ENCODE measurements at places on chromosomes 5 and 9.

DNA sequence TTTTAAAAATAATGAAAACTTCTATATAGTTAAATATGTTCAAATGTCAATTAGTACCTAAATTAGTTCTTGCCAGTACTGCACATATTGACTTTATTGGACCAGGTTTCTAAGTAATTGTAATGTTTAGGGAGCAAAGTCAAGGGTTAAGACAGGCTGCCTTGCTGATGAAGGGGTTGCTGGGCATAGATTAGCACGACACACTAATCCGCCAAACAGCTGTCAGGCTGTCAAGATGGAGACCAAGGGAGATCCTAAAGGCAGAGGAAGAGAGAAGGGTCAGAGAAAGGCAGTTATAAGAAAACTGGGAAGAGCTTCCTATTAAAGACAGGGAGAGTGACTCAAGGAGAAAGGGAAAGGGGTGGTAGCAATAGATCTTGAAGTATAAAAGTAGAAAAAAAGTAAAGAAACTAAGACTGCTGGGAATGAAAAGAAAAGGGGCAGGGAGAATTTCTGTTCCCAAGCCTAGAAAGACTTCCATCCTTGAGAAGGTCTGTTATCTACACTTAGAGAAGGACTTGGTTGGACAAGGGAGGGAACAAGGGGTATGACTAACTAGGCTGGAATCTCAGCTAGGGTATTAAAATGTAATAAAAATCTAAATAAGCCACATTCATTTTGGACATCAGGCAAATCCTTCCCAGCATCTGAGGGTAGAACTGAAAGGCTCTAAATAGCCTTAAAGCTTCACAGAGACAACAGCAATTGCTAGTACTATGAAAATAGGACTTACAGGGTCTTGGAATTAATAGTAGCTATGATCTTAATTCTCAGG, 188.7 kb downstream of the FBXL17 start:
- peak; percentile 80 for DNase-seq

DNA sequence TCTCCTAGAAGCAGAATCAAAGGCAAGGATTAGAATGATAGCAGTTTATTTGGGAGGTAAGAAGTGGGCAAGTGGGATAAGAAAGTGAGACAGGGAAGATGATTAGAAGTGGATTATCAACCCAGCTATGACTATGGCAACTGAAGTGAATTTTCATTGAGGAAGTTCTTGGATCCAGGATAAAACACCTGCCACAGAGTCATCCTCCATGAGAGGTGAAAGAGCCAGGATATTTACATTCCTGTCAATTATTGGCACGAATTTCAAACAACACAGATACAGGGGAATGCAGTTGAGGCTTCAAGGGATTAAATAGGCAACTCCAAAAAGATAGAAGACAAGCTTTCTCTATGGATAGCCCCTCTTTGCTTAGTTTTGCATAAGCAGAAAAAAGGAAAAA, 31.8 kb upstream of the ZNF366 start:
- no peak for DNase-seq

DNA sequence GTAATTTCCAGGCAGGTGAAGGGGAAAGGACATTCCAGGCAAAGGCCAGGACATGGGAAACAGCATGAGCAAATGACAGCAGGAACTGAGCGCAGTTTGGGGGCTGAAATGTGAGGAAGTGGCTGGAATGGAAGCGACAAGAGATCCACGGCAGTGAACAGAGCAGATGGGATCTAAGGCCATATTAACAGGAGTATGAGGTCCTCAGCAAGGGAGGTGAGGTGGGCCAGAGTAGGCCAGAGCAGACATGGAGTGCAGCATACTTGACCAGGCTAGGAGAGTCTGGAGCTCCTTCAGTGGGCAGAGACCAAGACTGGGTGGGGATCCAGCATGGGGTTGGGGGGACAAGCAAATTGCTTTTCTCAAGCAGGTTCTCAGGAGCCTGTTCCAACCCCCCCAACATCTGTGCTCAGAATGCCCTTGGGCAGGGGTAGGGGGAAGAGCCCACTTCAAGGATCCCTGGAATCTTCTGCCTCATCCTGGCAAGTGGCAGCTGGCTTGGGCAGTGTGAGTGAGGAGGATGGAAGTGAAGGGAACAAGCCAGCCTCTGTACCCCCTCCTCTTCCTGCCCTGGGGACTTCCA, 34.5 kb downstream of the DAB2IP start:
- no peak for DNase-seq

GRCh38 chr5:116076496-116076895, 8.3 kb upstream of the COMMD10 start:
- no peak for DNase-seq

DNA sequence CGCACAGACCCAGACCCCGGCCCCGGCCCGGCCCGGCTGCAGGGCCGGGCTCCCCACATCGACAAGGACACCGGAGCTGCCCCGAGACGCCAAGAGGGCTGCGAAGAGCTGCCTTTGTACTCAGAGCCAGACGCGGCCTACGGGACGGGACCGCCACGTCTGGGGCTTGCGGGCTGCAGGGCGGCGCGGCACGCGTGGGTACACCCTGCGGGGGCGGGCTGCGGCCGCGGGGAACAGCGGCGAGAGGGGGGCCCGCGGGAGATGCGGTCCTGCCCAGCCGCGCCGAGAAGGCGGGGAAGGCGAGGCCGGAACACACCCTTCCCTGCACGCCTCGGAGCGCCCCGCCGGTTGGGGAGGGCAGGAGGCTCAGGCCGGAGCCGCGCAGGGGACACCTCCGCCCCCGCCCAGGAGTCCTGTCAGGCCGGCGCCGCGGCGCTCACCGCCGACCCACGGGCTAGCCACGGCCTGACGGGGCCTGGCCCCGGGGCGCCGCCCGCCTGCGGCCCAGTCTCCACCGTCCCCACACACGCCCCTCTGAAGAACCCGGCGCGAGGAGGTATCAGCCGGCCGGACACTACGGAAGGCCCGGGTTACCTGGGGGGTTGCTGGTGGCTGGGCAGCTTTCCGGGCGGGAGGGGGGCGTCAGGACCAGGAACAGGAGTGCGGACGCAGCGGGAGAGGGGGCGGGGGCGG, 478 bp downstream of the RAB14 start:
- DNase-seq: no peak

- peak; percentile 11 for DNase-seq
These were observed 216.1 kb downstream of the MEF2C start for GRCh38 chr5:88666761-88667495.

DNA sequence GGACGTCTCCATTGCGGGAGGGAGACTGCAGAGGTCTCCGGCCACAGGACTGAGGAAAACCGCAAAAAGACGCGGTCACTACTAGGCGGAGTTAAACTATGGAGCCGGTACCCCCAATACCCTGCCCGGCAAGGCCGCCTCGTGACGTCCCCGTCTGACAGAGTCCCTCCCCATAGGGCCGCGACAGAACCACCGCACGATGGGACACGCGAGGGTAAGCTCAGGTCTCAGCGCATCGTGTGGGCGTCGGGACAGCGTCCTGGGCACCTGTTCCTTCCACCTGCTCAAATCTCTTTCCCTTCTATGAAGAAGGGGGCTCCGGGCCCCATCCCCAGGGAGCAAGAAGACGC, 35.2 kb upstream of the GLDC start:
- peak; percentile 40 for DNase-seq

GRCh38 chr5:159324102-159324755, 6.1 kb downstream of the IL12B start:
- DNase-seq: peak; percentile 7

DNA sequence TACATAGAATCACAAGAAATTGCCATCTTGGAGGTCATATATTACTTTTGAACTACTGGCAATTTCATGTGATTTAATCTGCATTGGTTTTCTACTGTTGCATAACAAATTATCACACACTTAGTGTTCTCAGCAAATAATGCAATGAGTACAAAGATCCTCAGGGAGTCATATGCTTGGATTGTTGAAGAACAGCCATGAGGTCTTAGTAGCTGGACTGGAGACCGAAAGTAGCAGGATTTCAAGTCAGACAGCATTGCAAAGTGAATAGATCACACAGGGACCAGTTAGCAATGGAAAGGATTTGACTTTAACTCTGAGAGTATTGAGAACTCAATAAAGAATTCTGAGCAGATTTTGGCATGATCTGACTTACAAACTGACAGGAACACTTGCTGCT, 32.2 kb upstream of the FRMD3 start:
- DNase-seq: peak; percentile 4

GRCh38 chr9:90325913-90326653, 316.5 kb downstream of the DIRAS2 start:
- DNase-seq: no peak

GRCh38 chr5:1652873-1653697, 129.3 kb upstream of the LPCAT1 start:
- peak; percentile 42 for DNase-seq

- DNase-seq: no peak
These were observed 7.8 kb downstream of the SLC9A3 start for GRCh38 chr5:516338-516925.

DNA sequence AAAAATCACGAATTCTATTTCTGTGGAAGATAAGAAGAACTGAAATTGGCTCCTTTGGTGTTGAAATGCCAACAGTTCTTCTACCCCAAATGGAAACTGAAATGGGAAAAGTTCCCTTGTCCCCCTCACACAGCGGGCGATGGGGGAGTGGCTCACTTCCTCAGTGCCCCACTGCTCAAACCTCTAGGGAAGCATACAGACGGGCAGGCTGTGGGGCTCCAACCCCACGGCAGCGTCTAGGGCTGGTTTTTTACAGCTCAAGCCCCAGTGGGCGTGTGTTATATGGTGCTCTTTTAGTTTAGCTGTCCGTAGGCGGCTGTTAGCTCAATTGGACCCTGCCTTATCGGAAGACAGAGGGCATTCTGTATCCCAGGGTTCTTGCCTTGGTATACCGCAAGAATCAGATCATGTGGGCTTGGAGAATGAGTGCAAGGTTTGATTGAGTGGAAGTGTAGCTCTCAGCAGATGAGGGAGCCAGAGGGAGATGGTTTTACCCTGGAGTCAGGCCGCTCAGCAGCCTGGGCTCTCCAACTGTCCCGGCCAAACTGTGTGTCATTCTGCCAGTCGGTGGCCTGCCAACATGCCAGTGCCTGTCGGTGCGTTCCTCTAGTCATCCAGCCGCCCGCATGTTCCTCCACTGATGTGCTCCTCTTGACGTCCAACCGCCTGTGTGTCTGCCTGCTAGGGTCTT, 166.3 kb upstream of the ZNF608 start:
- DNase-seq: no peak

GRCh38 chr9:4886698-4887097, 94.0 kb downstream of the RCL1 start:
- no peak for DNase-seq

DNA sequence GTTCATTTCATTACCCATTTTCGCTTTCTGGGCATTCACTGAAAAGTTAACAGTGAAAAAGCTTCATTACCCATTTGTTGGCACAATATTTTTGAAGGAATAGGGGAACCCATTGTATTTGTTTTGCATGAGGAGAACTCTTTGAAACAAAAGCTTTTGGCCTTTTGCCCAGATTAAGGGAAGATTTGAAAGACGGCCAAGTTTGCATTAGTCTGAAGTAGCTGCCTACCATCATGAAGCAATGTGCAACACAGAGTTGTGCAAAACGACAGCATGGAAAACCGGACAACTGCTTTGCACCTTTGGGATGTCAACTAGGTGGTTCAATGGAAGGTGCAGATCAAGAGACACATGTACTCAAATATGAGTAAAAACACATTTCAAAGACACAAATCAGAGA, 84.9 kb downstream of the TRPM3 start:
- no peak for DNase-seq

DNA sequence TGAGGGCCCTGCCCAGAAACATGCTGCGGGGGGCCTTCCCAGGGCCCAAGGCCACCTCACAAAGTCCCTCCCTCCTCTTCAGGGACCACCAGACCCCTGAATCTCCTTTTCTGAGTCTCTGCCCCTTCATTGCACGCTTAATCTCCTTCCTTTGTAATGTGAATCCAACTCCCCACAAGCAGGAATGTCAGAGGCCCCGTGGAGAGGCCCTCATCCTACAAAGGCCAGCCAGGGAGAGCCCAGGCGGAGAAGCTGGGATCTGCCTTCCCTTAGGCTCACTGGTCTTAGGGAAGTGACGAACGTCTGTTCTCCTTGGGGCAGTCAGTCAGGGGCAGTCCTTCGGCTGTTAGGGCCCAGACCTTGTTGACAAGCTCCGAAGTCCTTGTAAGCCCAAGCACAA, 2.3 kb downstream of the SMIM33 start:
- DNase-seq: no peak

GRCh38 chr9:120868676-120869359, 8.2 kb downstream of the PHF19 start:
- DNase-seq: peak; percentile 92

- DNase-seq: peak; percentile 97
These were observed 184.0 kb downstream of the SEMA5A start for GRCh38 chr5:9361835-9362234.

DNA sequence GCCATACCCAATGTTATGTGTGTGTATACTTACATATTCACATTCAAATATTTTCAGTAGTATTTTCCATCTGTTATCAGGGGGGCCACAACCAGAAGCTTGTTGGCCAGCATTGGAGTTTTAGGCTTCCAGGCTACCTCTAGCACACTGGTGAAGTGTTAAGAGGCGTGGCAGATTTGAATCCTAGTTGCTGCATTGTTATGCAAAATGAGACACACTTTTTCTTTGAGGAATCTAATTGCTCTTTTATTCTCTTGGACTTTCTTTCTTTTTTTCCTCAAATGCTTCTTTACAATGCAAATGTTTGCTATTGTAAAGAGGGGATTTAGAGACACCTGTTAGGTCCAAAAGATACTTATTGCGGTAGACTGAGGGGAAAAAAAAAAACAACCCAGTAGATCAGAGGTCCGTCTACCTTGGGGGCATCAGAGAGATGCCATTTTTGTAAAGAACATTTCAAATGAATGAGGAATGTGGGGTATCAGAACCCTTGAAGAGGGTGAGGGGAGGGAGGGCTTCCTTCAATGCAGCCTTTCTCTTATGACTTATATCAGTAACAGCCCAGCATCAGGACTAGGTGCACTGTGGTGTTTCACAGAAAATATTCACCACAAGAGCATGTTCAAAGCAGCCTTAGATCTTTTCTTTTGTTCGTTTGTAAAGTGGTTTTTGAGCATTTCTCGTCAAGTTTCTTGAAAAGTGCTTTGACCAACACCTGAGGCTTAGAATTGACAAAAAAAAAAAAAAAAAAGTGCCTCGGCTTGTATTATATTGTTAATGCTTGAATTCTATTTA, 3.8 kb downstream of the SMARCA2 start:
- DNase-seq: no peak

Data from PC-3 (cell line).